SW480 (cell line): ENCODE measurements at places on chromosomes 4 and X.

DNA sequence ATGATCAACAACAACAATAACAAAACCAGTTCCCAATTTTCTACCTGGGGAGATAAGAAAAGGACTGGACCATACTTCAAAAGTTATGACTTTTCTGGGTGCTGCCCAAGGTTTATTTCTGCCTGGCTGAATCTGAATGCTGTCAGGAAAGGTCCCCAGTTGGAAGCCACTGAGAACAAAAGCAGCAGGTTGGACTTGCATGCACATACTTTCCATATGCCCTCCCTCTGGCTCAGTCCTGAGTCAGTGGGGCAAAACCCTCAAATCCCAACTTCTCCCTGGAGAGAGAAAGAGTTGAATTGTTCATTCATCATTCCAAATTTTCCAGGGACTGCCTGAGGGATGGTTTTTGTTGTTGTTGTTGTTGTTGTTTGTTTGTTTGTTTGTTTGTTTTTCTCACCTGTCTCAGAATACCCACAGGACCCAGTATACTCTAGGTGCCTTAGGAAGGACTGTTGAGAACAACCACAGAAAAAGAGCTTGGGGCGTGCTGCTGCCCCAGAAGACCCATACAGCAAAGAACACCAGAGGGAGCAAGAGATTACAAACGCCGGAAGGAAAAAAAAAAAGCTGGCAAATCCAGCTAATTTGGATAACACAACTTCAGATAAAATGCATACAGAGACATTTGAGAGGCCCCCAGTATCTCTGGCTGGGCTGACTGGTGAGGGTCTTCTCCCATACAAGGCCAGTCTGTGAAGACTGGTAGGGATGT, 138.9 kb upstream of the INPP4B start:
- DNase-seq = peak; percentile 10

DNA sequence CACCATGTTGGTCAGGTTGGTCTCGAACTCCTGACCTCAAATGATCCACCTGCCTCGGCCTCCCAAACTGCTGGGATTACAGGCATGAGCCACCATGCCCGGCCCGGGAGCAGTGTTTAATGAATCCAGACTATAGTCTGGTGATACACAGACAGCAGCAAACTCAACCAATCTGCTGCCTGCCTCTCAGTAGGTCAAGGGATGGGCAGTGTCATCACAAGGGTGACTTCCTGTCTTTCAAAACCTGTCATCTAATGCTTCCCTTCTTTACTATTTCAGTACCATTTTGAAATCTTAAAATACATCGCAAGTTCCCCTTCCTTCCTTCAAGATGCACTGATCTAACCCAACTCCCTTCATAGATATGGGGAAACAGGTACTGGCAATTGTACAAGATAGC, 8.4 kb downstream of the RPL39 start:
- DNase-seq = no peak

DNA sequence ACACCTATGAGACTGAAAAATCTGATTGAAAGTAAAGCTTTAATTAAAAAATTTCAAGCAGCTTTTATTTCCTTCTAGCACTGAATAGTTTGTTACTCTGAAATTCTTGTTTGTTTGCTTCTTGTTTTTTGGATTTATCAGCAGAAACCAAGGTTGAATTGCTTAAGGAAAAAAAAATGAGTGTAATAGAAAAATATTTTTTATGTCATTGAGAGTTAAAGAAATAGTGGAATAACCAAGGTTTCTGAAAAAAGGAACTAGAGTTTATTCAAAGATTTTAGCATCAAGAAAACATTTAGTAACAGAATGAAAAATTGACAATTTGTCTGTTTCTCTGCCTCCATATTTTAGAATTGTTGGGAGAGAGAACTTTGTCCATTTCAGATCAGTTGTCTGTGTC, 1852.2 kb downstream of the PCDH7 start:
- DNase-seq = no peak

DNA sequence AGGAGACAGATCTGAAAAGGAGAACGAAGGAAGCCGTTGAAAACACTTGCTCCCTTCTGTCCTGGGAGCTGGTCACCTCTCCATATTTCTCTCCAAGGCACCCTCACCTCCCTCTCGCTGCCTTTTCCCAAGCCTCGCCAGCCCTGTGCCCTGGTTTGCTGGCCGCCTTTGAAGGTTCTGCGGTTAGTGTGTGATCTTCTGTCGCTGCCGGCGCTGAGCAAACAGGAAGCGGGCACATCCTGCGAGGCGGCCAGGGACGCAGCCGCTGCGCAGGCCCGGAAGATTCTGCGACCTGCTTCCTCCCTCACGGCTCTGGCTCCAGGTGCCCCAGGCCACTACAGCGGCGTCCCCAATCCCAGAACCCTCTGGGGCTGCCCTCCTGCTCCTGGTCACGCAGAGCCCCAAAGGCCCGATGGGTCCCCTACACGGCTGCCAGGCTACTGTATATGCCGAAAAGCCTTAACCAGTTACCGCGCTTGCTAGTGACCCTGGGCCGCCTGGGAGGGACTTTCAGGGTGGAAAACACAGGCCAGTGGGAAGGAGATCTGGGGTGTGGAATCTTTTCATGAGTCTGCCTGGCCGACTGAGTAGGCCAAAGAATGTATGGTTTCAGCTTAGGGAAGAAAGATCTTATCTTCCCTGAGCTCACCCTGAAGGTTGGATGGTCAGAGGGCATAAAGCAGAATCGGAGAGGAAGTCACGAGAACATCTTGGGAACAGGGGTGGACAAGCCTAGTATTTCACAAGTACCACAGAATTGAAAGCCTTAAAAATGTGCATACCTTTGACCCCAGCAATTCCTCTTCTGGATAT, 2.3 kb upstream of the SASH3 start:
- peak; percentile 93 for DNase-seq

GRCh38 chr4:151887031-151887815, 126.4 kb upstream of the GATB start:
- no peak for DNase-seq

DNA sequence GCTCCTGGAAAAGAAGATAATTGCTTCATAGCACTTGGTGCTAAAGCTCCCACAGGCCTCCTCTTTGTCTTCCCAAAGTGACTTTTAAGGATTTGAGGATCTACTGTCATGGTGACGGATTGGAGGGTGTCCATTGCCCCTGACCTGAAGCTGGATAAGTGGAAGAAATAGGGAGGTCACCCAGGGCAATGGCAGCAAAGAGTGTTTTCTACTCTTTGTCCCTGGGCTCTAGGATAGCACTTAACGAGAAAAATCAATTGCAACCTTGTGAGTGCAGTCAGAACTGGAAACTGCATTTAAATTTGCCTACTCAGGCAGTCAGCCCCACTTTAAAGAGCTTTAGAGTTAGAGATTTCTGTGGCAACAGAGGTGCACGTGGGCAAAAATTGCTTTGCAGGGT, 43.7 kb upstream of the XK start:
- no peak for DNase-seq

DNA sequence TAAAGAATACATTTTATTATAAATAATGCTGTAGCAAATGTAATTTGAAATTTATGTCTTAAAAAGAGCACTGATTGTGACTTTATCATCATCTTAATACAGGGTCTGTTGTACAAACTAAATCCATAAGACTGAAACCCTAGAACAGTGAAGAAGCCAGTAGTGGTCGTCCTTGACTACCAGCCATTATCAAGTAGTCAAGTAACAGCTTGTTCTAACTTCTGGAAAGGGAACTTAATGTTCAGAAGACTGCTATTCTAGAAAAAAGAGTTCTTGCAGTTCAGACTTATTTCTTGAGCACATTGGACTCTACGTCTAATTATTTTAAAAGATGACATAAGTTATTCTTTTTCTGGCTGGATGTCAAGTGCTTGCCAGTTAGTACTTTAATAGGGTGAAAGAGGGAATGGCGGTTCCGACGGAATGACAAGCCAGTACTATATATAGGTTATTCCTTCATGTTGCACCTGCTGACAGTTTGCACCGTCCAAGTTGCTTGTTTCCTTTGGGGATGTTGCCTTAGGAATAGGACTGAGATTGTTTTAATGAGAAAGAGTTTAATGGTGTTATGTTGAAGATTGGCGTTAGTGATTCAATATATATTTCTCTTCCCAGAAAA, 109.9 kb downstream of the RAPGEF2 start:
- no peak for DNase-seq

DNA sequence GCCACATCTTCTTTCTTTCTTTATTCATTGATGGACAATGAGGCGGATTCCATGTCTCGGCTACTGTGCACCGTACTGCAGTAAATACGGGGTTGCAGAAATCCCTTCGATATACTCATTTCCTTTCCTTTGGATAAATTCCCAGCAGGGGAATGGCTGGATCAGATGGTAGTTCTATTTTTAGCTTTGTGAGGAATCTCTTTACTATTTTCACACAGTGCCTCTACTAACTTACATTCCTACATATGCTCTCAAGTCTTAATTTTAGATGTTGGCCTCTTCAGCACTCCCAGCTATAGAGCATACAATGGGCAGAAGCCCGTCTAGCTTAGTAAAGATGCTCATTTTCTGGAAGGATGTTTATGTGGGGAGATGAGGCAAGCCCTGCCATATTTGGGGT, 317.4 kb downstream of the ASMT start:
- DNase-seq = no peak

- DNase-seq = no peak
These were observed 52.9 kb downstream of the MAP7D2 start for GRCh38 chrX:20063716-20064351.

- DNase-seq = no peak
These were observed 46.1 kb upstream of the FAM9C start for GRCh38 chrX:13090339-13091110.

DNA sequence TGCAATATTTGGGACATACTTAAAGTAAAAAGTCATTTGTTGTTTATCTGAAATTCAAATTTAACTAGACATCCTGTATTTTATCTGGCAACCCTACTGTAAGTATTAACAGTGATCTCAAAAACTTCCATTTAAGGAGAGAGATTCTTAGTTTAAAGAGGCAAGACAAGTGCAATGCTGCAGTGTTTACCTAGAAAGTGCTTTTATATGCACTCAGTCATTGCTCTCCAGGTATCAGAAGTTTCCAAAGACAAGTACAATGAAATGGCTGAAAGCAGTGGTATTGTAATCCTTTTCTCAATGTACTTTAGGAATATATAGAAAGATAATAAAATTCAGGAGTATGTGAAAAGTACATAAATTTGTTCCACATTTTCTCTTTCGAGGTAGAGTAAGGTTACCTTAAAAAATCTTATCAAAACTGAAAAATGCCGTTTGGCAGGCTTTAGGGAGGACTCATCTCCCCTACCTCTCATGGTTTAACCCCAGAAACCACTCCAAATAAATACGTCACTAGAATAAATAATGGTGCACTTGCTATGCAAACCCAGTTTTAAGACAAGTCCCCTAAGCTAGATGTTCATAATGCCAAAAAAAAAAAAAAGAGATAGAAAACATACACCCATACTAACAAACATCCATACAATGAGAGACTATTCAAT, 45.7 kb downstream of the ELF2 start:
- DNase-seq = no peak

DNA sequence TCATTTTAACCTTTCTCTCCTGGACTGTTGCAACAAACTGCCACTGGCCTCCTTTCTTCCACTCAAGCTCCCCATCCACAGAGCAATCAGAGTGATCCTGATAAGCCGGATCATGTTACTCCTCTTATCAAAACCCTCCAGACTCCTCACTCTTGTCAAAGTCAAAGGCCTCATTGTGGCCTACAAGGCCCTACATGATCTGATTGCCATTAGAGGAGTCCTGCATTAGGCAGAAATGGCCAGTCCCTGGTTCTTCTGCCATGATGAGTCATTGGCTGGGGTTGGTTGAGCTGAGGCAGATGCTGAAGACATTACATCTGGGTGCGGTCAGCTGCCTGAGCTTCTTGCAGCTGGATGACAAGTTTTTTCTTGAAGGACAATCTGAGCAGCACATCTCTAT, 32.7 kb upstream of the CASK start:
- DNase-seq = no peak

GRCh38 chr4:116599859-116600258, 485.5 kb downstream of the TRAM1L1 start:
- no peak for DNase-seq

- no peak for DNase-seq
These were observed 32.0 kb upstream of the XK start for GRCh38 chrX:37653397-37654085.

GRCh38 chr4:188949596-188949995, 810.4 kb downstream of the TRIML1 start:
- no peak for DNase-seq

GRCh38 chr4:126364311-126364911, 1049.7 kb downstream of the FAT4 start:
- no peak for DNase-seq

DNA sequence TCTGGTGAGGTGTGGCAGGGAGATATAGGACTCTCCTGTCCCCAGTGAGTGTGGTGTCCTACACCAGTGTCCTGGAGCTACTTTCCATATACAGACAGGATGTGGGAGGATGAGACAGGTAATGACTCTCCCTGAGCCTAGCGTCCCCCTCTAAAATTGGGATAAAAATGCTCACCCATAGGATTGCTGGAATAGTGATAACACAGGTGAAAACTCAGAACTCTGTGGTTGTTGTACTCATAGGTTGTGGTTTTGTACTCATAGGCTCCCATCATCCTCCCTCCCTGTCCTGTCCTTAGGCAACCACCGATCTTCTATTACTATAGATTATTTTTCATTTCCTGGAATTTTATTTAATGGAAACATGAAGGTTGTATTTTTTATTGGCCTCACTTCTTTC, 60.7 kb upstream of the NXF3 start:
- DNase-seq = no peak
